ENCODE measurements at places on chromosomes 16 and 17.

DNA sequence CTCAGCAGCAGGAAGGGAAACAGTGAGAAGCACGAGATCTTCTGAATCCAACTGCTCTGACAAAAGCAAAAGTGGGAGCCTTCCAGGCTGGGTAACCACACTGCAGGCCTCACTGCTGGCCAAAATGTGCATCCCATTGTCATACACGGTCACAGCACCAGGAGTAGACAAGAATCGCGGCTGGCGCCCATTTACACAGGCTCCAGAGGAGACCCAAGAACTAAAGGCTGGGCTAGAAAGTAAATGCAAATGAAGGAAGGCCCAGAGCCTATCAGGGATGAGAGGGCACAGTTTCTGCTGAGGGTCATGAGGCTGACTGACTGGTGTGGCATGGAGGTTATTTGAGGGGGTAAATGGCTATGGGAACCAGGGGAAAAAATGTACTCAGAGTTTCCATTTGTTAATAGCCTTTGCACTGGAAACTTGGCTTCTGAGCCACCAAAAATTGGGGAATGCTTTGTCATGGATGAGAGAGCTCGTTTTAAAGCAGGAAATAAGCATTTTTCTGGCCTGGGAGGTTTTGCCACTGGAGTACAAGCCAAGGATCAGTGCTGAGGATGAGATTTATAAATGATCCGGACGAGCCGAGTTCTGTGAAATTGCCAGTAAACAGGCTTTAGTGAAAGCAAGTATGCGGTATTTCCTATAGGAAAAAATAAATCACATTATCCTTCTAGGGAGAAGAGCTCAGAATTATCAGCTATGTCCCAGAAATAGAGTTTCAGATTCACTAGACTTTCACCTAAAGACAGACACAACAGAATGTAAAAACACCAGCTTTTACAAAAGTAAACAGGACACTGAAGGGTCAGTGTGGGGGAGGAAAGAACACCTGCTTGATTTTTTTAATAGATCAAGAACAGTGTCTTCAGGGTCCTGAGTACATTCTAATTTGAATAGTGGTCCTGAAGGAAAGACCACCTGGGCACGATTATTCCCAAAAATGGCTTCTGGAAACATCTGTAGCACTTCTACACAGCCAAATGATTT, 66.9 kb upstream of the GSG1L start:
- DNase-seq: no peak

DNA sequence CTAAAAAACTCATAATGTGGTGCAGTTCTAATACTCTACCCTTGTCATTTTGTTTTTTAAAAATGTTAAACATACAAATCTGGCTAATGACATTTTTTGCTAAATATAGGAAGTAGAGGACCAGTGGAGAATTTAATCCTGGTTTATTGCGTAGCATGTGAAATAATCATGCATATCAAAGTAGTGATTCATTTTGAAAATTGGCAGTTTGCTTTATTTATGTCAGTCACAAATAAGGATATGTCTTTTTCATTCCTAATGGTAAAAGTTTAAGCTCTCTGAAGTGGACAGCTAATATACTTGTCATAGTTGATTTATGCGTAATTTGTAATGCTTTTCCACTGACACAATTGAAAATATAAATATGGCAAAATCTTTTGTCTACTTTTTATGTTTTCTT, 224.2 kb downstream of the BCAS3 start:
- no peak for DNase-seq

DNA sequence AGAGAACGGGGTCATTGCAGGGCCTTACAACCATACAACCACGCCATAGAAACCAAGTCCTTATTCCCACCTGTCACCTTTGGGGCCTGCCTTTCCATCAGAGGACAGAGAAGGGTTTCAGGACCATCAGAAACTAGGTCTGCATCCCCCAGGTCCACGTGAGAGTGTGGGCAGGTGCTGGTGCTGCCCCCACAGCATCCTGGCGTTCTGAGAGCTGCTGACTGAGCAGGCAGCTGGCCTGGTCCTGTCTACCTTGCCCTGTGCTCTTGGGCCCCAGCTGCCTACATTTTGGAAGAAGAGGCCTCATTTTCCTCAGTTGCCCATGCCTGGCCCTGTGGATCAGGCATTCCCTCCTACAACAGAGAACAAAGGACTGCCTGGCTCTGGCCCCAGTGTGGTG, 21.6 kb downstream of the ZNF276 start:
- DNase-seq: no peak

DNA sequence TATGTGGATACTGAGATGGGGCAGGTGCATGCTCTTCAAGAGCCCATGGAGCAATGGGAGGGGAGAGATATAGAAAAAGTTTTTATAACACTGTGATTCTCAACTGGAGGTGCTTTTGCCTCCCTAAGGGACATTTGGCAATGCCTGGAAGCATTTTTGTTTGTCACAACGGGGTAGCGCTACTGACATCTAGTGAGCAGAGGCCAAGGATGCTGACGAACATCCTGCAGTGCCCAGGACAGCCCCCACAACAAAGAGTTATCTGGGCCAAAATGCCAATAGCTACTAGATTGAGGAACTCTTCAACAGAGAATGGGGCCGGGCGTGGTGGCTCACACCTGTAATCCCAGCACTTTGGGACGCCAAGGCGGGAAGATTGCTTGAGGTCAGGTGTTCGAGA, 67.2 kb upstream of the CLEC3A start:
- DNase-seq: no peak

DNA sequence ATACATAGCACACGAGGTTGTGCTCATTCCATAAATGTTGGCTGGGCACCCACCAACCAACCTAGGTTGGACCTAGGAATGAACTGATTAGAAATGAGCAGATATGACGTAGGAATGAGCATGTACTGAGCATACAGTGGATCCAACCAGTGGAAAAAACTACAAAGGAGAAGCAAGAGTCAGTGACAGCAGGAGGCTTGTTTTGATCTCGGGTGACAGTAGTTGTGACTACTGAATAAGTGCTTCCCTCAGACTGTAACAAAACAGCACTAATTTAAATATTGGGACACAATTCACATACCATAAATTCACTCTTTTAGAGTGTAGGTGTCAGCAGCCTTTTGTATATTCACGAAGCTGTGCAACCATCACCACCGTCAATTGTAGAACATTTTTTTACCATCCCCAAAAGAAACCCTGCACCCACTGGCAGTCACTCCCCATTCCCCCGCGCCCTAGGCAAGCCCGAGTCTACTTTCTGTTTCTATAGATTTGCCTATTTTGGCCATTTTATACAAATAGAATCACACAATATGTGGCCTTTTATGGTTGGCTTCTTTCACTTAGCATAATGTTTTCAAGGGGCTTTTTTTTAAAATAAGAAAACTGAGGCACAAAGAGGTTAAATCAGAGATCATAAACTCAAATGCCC, 7.0 kb downstream of the VAC14 start:
- DNase-seq: no peak

- no peak for DNase-seq
Measured at GRCh38 chr17:79832218-79833109, 6.8 kb downstream of the CBX4 start.

- no peak for DNase-seq
Measured at GRCh38 chr17:18038149-18038850, 668 bp downstream of the ATPAF2 start.

- no peak for DNase-seq
Measured at GRCh38 chr16:88448461-88449266, 4.4 kb upstream of the ZFPM1 start.

DNA sequence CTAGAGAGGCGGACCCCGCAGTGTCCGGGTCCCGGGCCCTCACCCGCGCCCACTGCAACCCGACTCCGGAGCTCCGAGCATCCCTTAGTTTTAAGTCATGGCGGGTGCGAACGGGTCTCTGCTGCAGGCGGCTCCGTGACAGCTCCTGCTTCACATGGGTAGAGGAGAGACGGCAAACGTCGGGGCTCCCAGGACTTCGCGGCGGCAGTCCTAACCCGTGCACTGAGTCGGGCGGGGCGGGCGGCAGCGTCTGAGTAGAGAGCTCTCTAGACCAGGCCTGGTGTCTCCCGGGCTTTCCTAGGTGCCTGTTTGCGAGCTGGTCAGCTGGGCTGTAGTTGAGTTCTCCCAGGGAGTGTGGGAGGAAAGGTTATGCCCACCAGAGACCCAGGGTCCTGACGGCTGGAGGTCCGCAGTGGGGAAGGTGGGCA, 345 bp downstream of the TSC2 start:
- DNase-seq: no peak

GRCh38 chr17:55673743-55674506, 48.7 kb downstream of the TMEM100 start:
- DNase-seq: no peak

DNA sequence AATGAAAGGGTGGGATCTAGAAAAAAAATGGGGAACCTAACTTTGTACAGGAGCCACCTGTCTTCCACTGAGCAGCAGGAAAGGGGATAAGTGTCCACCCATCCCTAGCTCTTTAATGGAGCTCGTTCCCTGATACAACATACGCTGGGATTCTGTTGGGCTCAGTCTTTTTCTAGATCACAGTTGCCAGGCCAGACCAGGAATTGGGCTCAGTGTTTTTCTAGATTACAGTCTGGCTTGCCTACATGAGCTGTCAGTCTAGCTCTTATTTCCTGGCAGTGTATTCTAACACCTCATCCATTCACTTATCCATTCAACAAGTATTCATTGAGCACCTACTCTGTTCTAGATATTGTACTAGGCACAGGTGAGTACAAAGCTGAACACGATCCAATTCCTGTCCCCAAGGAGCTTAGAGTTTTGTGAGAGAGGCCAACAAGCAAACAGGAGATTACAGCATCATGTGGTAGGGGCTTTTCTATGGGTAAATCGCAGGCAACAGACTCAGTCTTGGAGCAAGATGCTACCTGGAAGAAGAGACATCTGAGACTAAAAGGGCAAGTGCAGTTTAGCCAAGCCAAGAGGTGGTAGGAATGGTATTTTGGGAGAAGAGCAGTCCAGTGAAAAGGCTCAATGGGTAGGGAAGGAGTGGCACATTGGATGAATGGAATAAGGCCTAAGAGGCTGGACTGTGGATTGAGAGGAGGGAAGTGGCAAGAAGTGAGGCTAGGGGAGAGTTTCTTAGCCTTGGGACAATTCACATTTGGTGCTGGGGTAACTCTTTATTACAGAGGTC, 138.0 kb upstream of the HS3ST2 start:
- DNase-seq: no peak

DNA sequence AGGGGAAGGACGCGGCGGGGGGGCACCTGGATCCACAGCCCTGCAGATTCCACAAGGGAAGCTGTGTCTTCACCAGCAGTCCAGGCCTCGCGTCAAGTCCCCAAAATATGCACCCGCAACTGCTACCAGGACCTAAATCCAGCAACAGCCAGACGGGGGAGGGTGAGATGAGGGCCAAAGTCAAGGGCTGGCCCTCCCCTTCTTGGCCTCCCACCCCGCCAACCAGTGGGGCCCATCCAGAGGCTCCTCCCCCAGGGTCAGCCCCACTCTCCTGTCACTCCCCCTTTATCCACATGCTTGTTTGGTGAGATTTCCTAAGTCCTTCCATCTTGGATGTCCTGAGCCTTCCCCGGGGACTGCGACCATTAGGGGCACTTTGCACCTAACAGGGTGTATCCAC, 138.7 kb downstream of the ENGASE start:
- DNase-seq: no peak

GRCh38 chr16:1331712-1332617, 1.5 kb upstream of the BAIAP3 start:
- DNase-seq: peak; percentile 54

DNA sequence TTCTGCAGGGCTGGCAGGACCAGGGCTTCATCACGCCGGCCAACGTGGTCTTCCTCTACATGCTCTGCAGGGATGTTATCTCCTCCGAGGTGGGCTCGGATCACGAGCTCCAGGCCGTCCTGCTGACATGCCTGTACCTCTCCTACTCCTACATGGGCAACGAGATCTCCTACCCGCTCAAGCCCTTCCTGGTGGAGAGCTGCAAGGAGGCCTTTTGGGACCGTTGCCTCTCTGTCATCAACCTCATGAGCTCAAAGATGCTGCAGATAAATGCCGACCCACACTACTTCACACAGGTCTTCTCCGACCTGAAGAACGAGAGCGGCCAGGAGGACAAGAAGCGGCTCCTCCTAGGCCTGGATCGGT, 1.4 kb downstream of the CDK5R1 start:
- DNase-seq: no peak

GRCh38 chr16:80996688-80997138, 10.0 kb downstream of the CMC2 start:
- DNase-seq: no peak

- DNase-seq: no peak
Measured at GRCh38 chr16:27217256-27217655, 13.9 kb downstream of the KDM8 start.

DNA sequence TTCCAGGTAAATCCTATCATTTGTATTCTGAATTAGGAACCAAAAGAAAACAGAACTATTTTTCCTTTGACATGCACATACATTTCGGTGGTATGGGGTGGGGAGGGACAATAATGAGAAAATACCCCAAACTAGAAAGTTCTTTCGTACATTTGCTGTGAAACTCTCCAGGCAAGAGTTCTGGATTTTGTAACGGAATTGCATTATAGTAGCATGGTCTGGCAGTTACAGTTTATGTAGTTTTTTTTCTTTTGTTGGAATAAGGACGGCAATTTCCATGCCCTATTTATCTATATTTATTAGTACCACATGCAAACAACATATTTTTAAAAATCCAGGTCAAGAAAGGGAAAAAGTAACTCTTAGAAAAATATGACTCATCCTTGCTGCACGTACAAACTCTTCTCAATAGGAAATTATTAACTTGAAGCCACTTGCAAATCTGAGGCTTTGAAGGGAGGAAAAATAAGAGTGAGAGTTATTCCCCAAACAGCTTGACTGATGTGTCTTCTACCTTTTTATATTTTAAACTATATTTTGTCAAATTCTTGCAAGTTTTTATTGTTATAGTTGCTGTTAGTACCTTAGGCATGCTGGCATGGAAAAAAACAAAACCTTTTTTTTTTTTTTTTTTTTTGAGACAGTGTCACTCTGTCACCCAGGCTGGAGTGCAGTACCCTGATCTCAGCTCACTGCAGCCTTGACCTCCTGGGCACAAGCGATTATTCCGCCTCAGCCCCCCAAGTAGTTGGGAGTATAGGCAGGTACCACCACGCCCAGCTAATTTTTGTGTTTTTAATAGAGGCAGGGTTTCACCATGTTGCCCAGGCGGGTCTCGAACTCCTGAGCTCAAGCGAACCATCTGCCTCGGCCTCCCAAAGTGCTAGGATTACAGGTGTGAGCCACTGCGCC, 69.3 kb downstream of the WWP2 start:
- DNase-seq: no peak

Data from glutamatergic neuron (in vitro differentiated cells).